ENCODE measurements at places on chromosomes 7 and 10. TPM values are rescaled to one million over a fixed set of nuclear protein-coding genes. Genes with fewer than 3 reads are reported as not detected.

The TMEM176B gene
- total RNA-seq: 34.1 TPM

The LRRC61 gene
- total RNA-seq: 5.9 TPM

The C10orf53 gene
- total RNA-seq: not detected

The GSTO2 gene
- total RNA-seq: not detected

The WDFY4 gene
- 2.0 TPM for total RNA-seq

The COA1 gene
- 71.2 TPM for total RNA-seq

Data from uterus (tissue), 4 donors.